Peyer's patch (tissue), 4 donors: ENCODE measurements at places on chromosomes 6 and 20. TPM values are rescaled to one million over a fixed set of nuclear protein-coding genes. Genes with fewer than 3 reads are reported as not detected.

GRCh38 chr6:160919723-160920440, 71.7 kb upstream of the MAP3K4 start:
- no peak overlapping the region for H3K4me3 ChIP-seq
- no peak for DNase-seq
- H3K36me3 ChIP-seq, result no peaks in the 10 kb centered on the region
- H3K27ac ChIP-seq, result no peak overlapping the region
- H3K4me1 ChIP-seq, result no peaks in the 10 kb centered on the region

- no peak for DNase-seq
- H3K36me3 ChIP-seq, result no peaks in the 10 kb centered on the region
- H3K27me3 ChIP-seq, result no peaks in the 10 kb centered on the region
- no peak overlapping the region for H3K27ac ChIP-seq
These were observed 227.4 kb downstream of the TMEM200A start for GRCh38 chr6:130593200-130593599.

GRCh38 chr6:118216751-118217150, 309.7 kb downstream of the SLC35F1 start:
- H3K4me1 ChIP-seq, result no peaks in the 10 kb centered on the region
- no peak for DNase-seq
- no peaks in the 10 kb centered on the region for H3K27me3 ChIP-seq
- H3K36me3 ChIP-seq, result no peaks in the 10 kb centered on the region

DNA sequence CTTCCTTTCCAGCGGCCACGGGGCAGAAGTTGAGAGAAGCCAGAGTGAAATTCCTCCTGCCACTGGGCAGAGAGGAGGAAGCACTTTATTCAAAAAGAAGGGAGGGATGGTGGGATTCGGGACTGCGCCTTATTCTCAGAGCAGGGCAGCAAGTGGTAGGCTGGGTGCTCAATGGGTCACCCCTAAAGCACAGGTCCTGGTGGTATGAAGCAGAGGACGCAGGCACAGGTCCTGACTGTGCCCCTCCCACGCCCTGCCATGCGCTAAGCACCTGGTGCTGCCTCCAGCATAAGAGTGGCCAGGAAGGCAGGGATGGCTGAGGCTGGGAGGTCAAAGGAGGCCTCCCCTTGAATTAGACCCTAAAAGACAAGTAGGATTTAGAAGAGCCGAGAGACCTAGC, 4.9 kb upstream of the GRM4 start:
- H3K36me3 ChIP-seq, result no peaks in the 10 kb centered on the region
- H3K27me3 ChIP-seq, result no peaks in the 10 kb centered on the region
- no peak overlapping the region for H3K4me3 ChIP-seq
- H3K27ac ChIP-seq, result no peak overlapping the region

DNA sequence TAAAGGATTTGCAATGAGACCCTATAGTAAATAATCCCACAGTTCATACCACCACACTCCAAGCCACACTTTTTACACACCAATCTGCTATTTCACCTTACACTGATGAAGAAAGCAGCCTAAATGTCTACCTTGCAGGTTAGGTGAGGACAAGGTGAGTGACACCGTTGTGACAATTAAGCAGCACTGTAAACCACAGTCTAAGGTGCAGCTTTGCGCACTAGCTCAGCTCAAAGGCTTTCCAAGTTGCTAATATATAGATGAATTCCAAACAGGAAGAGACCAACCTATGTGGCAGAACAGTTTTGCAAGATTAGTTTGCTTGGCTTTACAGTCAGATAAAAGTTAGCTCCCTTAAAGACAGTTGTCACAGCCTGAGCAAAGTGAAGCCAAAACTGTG, 429.5 kb upstream of the MARCKS start:
- H3K4me1 ChIP-seq, result no peaks in the 10 kb centered on the region
- H3K36me3 ChIP-seq, result no peaks in the 10 kb centered on the region
- no peak for DNase-seq

- no peak overlapping the region for H3K27ac ChIP-seq
- H3K36me3 ChIP-seq, result no peaks in the 10 kb centered on the region
- no peak overlapping the region for H3K4me3 ChIP-seq
- DNase-seq, result no peak
- H3K4me1 ChIP-seq, result no peaks in the 10 kb centered on the region
- H3K27me3 ChIP-seq, result no peaks in the 10 kb centered on the region
These were observed 3.1 kb downstream of the PCED1A start for GRCh38 chr20:2837221-2837960.

- H3K4me3 ChIP-seq, result no peak overlapping the region
- H3K27me3 ChIP-seq, result no peaks in the 10 kb centered on the region
These were observed 44.2 kb upstream of the MDGA1 start for GRCh38 chr6:37741757-37742400.

GRCh38 chr20:45459606-45460005, 9.9 kb upstream of the WFDC2 start:
- H3K27me3 ChIP-seq, result no peaks in the 10 kb centered on the region
- H3K4me3 ChIP-seq, result no peak overlapping the region
- DNase-seq, result no peak

Gene ZMYND8
- total RNA-seq, result 106 TPM

DNA sequence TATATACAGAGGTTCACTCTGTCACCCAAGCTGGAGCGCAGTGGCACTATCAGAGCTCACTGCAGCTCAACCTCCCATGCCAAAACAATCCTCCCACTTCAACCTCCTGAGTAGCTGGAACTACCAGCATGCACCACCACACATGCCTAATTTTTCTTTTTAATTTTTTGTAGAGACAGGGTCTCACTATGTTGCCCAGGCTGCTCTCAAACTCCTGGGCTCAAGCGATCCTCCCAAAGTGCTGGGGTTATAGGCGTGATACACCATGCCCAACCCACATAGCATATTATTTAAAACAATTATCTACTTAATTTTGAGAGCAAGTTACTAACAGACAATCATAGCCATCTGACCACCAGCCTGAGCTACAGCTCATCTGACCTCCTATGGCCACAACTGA, 459.9 kb upstream of the JARID2 start:
- H3K4me3 ChIP-seq, result no peak overlapping the region
- no peaks in the 10 kb centered on the region for H3K27me3 ChIP-seq
- H3K4me1 ChIP-seq, result no peaks in the 10 kb centered on the region
- DNase-seq, result no peak

DNA sequence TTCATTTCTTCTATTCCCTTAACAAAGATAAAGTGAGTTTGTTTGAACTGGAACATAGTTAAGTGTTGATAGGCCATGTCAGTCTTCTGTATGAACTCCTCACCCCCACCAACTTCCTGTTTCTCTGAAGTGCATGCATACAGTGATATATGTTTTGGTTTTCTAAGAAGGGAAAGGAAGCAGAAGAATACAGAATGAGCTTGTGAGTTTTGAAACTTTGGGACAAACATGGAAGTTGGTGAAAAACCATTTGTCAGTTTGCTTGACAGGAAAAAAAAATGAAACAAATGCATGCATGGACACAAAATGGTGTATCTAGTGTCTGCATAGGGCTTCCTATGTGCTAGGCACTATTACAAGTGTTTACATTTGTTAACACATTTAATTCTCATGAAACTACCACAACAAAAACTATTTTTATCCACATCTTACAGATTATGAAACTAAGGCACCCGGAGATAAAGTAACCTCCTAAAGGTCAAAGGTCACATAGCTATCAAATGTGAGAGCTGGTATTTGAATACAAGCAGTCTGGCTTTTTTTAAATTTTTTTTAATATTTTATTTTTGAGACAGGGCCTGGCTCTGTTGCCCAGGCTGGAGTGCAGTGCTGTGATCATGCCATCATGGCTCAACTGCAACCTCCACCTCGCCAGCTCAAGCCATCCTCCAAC, 105.9 kb downstream of the ADGRB3 start:
- no peak for DNase-seq
- H3K27me3 ChIP-seq, result no peaks in the 10 kb centered on the region
- H3K4me3 ChIP-seq, result no peak overlapping the region
- no peaks in the 10 kb centered on the region for H3K4me1 ChIP-seq
- H3K36me3 ChIP-seq, result no peaks in the 10 kb centered on the region
- no peak overlapping the region for H3K27ac ChIP-seq

DNA sequence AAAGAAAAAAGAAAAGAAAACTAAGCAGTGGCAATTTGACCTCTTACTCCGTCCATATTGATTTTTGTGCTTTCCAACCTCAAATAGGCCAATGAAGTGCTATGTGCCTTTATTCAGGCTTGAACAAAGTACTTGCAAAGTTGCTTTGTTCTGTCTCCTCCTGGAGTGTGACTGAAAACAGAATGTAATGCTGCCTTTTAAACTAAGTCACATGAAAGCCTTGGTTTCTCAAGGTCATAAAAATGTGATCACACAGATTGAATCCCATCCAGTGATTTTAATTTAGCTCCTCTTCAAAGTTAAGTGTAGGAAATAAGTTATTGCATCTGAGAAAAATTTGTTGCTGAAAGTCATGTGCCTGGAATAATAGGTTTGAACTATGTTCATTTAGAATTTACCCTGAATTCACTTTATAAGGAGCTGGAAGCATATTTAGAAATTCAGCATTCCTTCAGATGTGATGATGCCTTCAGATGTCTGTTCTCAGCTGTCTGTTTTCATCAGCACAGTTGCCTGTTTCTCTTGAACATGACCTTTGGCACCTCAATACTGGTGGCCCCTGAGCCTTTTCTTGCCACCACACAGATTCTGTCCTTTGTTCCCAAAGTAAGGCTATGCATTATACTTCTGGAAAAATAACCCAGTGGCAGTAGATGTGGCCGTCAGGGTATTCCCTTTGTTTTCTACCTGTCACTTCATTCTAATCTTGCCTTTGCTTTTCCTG, 48.8 kb downstream of the KIZ start:
- no peak overlapping the region for H3K4me3 ChIP-seq
- H3K27me3 ChIP-seq, result peaks cover 4% of the 10 kb centered on the region
- H3K36me3 ChIP-seq, result no peaks in the 10 kb centered on the region
- no peak overlapping the region for H3K27ac ChIP-seq
- H3K4me1 ChIP-seq, result no peaks in the 10 kb centered on the region

DNA sequence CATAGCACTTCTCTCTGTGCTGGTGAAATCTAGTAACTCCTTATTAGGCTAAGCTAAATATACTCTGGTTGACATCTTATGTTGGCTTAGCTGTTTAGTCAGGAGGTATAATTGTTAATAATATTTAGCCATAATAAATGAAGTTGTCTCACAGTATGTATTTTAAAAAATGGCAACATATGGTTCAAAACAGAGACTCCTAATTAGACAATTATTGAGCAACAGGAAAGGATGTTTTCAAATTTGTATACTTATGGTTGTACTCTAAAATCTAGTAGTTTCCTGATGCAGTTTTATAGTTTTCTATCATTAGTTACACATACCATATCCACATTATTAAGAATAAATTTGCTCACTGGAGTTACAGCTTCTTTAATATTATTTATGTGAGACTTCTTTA, 150.2 kb downstream of the BCKDHB start:
- DNase-seq, result no peak
- H3K27me3 ChIP-seq, result no peaks in the 10 kb centered on the region
- no peaks in the 10 kb centered on the region for H3K4me1 ChIP-seq
- H3K27ac ChIP-seq, result no peak overlapping the region
- no peak overlapping the region for H3K4me3 ChIP-seq

- H3K36me3 ChIP-seq, result peaks cover 11% of the 10 kb centered on the region
- no peak overlapping the region for H3K27ac ChIP-seq
- no peaks in the 10 kb centered on the region for H3K27me3 ChIP-seq
- H3K4me1 ChIP-seq, result peaks cover 15% of the 10 kb centered on the region
- no peak overlapping the region for H3K4me3 ChIP-seq
These were observed 49.8 kb downstream of the MAP3K7 start for GRCh38 chr6:90537027-90537426.

Gene GNL1
- total RNA-seq, result 34.5 TPM

Gene EFCAB8
- not detected for total RNA-seq

DNA sequence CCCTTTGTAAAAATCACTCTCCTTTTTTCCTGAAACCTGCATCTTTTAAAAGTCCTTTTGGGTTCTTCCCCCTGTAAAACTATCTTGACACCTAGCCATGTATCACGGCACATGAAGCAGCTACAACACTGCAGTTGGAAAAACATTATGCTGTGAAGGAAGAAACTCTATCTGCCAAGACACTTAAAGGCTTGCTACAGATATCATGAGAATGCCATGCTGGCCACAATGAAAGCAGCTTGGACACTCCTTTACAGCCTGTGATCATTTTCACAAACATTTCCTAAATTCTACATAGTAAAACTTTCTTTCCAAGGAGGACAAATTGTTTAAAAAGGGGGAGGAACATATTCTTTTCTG, 31.8 kb downstream of the CNKSR3 start:
- no peaks in the 10 kb centered on the region for H3K27me3 ChIP-seq
- DNase-seq, result no peak
- H3K4me1 ChIP-seq, result no peaks in the 10 kb centered on the region
- no peak overlapping the region for H3K4me3 ChIP-seq
- no peaks in the 10 kb centered on the region for H3K36me3 ChIP-seq

DNA sequence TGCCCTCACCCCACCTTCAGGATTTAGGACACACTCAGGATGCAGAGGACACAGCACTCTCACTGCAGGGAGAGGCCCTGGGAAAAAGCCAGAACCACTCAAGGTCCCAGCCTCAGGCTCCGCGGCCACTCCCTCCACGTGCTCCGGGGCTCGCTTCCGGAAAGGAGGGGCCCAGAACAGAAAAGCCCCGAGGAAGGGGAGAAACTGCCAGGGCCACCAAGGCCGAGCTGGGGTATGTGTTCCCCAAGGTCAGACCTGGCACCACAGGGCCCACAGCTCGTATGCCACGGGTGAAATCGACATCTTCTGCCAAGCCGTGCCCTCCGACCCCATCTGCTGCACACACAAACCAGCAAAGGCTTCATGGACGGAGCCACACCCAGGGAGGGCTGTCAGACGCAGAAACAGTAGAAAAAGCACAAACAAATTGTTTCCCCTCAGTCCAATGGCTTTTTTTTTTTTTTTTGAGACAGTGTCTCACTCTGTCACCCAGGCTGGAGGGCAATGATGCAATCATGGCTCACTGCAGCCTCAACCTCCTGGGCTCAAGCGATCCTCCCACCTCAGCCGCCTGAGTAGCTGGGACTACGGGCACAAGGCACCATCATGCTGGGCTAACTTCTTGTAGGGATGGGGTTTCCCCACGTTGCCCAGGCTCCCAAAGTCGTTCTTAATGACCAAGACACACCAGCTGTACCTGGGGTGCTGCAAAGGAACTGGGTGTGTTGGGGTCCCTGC, 33.4 kb downstream of the SLC2A4RG start:
- H3K4me3 ChIP-seq, result no peak overlapping the region
- H3K36me3 ChIP-seq, result no peaks in the 10 kb centered on the region

Gene GNMT
- not detected for total RNA-seq

DNA sequence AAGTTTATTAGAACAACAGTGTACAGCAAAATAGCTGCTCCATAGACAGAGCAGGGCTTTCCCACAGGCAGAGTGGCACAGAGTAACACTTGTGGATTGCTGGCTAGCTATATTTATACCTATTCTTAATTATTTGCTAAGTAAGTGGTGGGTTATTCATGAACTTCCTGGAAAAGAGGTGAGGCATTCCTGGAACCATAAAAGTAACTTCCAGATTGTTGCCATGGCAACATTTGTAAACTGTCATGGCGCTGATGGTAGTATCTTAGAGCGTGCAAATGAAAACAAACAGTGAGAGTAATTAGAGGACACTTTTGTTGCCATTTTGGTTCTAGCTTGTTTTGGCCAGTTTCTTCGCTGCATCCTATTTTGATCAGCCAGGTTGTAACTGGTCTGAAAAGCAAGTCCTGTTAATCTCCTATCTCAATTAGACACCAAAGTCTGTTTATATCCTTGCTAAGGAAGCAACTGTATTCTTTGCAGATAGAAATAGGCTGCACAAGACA, 23.9 kb downstream of the DEFB114 start:
- H3K4me3 ChIP-seq, result no peak overlapping the region
- no peak overlapping the region for H3K27ac ChIP-seq
- H3K36me3 ChIP-seq, result no peaks in the 10 kb centered on the region

Gene FNDC11
- total RNA-seq, result 0.67 TPM

GRCh38 chr6:48474830-48475229, 363.8 kb upstream of the PTCHD4 start:
- no peaks in the 10 kb centered on the region for H3K36me3 ChIP-seq
- H3K27me3 ChIP-seq, result no peaks in the 10 kb centered on the region
- no peaks in the 10 kb centered on the region for H3K4me1 ChIP-seq
- H3K4me3 ChIP-seq, result no peak overlapping the region
- H3K27ac ChIP-seq, result no peak overlapping the region
